Stomach (tissue), 19 donors: ENCODE measurements at places on chromosomes 5 and 9. TPM values are rescaled to one million over a fixed set of nuclear protein-coding genes. Genes with fewer than 3 reads are reported as not detected.

GRCh38 chr5:10329820-10330481 lies 22.2 kb upstream of the CMBL start:
- DNase-seq = peak; percentile 78

Gene DPH7
- 14.3 TPM for total RNA-seq

DNA sequence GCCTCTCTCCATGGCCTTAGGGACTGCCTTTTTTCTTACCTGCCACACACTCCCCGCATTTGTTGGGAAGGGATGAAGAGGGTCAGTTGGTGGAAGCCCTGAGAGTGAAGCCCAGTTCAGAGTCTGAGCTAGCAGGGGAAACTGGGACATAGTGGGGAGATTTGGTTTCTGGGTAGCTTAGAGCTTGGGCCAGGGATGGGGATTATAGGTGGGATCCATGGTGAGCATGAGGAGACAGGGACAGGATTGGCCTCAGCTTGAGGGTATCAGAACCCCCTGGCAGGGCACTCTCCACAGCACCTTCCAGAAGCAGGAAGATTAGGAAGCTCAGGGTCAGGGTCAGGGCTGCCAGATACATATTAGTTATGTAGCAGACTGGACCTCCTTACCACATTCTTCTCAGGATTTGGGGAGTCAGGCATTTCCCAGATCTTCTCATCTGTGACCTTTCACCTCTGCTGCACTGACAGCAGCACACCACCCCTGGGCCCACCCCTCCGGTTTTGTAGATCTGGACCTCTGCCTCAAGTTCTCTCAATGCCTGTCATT lies 17.9 kb downstream of the OR13J1 start:
- no peak for DNase-seq

GRCh38 chr5:112018846-112019245 lies 261.9 kb upstream of the NREP start:
- no peak for DNase-seq

DNA sequence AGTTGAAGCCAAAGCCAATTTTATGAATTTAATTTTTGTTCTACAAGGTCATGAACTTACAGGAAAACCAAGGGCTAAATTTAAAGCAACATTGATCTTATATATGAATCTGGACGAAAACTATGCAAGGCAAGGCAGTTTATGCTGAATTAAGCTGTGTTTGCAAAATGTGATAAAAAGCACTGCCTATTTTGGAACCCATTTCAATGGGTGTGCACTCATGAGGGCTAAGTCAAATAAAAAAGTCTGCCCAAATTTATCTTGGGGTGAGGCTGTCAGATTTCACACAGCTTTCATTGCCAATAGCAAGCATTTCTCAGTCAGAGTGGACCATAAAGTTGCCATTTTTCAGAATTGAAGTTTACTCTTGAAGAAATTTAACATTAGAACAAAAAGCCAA lies 199.9 kb downstream of the LURAP1L start:
- no peak for DNase-seq

- peak; percentile 70 for DNase-seq
Measured at GRCh38 chr9:35732800-35733541, 505 bp downstream of the CREB3 start.

GRCh38 chr9:77440057-77440456 lies 208.1 kb downstream of the GNA14 start:
- DNase-seq = peak; percentile 66

Gene ESM1
- 0.55 TPM for total RNA-seq

DNA sequence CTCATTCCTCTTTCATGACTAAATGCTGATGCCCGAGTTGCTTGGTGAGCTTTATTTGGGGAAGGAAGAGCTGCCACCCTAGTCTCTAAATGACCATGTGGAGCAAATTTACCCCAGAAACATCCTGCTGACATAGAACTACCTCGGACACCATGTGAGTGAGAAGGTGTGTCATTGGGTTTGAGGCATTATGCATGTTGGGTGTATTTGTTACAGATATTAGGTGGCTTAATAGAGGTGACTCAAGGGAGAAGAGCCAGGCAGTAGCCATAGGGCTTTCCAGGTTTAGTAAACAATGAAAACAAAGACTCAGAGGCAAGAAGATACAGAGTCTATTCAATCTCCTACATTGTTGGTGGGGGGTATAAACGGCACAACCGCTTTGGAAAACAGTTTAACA lies 581.5 kb downstream of the CCDC171 start:
- DNase-seq = no peak

- DNase-seq = no peak
Measured at GRCh38 chr9:116617389-116617788, 69.7 kb upstream of the TRIM32 start.

DNA sequence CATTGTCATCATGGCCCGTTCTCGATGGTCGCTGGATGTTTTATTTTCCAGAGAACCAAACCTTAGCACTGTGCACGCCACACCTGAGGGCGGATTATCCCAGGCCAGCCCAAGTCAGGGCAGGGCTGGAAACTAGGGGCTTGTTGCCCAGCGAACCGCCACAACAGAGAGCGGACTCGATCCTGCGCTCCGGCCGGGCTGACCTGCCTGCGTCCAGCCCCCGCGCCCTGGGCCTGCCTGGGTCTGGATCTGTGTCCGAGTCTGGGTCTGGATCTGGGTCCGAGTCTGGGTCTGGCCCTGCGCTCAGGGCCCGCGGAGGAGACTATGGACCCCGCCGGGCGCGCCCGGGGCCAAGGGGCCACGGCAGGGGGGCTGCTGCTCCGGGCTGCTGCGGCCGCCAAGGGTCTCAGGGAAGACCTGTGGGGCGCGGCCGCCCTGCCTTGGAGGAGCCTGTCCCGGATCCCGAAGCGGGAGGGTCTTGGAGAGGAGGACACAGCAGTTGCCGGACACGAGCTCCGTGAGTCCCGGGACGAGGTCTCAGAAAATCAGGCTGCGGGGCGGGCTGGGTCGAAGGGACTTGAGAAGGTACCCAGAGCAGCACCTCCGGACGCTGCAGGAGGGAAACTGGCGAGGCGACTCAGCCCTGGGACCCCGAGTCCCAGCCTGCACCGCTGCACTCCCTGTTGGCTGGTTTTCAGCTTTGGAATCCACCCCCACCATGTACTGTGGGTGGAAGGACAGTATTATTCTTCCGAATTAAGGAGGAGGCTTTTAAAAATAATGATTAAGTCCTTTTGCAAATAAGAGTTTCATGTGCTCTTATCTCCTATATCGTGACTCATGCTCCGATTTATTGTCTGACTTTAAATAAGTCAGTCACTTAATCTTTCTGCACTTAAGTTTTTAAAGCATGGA lies at the start of gene ANKDD1B:
ANKDD1B (plus strand) TSS at position 143 of the 915 bp plus-strand sequence; CDS start at position 325, 182 bp downstream.
- DNase-seq = peak; percentile 76

Gene FAM200C
- 1.2 TPM for total RNA-seq

- no peak for DNase-seq
Measured at GRCh38 chr5:159217236-159217635, 7.9 kb upstream of the RNF145 start.

DNA sequence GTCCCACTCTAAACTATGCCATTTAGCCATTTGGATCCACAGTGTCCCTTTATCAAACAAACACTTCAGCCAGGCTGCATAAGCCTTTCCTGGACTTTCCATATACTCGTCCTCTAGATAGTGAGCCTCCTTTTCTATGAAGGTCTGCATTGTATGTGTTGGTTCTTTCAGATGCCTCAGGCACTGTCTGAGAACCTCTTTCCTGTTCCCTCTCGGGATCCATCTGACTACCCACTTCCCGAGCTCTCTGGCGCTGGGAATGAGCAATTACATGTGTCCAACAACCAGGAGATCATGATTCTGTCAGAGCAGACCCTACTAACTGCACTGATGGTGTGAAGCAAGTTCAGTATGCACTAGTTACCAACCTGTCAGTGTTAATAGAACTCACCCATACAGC lies 14.2 kb downstream of the SMC2 start:
- no peak for DNase-seq

Gene PKD2L2
- total RNA-seq = not detected

Gene ALDH1A1
- total RNA-seq = 135 TPM

Gene FOXD4L5
- not detected for total RNA-seq

GRCh38 chr9:98907055-98907454 lies 36.7 kb upstream of the COL15A1 start:
- no peak for DNase-seq

DNA sequence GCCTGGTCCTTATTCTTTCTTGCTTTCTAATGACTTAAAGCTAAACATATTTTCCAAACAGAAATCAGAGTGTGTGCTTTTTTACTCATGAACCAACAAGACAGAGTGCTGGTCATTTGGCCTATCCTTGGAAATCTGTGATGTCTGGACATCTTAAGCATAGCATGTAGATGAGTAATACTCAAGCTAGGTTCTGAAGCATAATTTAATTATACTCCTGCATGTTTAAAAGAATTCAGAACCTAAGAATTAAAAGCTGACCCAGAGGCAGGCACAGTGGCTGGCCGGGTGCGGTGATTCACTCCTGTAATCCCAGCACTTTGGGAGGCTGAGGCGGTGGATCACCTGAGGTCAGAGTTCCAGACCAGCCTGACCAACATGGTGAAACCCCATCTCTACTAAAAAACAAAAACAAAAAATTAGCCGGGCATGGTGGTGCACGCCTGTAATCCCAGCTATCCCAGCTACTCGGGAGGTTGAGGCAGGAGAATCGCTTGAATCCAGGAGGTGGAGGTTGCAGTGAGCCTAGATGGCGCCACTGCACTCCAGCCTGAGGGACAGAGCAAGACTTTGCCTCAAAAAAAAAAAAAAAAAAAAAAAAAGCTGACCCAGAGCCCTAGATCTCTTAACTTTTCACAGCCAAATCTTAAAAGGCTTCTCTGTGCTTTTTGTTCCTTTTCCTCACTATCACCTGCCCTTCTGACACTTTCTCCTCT lies 16.2 kb upstream of the TJP2 start:
- no peak for DNase-seq

DNA sequence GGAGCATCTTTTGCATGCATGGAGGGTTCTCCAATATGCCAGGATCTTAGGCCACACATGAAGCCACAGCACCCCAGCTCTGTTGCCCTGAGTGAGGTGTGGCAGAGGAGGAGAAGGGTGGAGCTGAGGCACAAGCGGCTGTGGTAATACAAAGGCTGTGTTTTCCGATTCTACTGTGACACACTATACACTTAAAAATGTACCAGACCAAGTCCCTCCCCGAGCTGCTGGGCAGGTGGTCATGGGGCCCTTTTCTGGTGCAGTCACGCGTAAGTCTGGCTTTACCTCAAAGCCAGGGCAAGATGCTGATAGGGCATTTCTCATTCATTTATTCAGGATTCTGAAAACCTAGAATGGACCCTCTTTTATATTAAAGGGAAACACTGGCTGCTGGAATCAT lies 3.7 kb downstream of the ADGRV1 start:
- no peak for DNase-seq

Gene KIF20A
- total RNA-seq = 7.9 TPM

DNA sequence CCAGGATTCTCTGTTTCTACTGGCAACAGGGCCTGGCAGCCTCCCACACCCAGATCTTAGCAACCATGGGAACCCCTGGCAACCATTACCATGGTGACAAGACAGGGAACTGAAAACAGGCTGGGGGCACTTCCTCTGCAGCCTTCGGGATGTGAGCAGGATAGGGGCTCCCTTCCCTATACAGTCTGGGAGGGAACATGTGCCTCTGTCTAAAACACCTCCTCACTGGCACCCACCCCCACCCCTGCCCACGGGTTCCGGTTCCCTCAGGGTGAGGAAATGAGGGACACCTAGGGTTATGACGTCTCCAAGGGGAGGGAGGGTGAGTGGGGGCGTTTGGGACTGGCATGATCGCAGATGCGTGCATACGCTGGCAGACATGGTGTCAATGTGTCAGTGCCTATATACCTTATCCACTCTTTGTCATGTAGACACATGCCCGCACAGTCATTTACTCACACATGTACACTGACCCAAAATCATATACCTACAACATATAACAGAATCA lies 3.0 kb upstream of the DNAJB5 start:
- no peak for DNase-seq

Gene IL13
- total RNA-seq = 0.55 TPM

Gene CYSRT1
- total RNA-seq = 3.6 TPM

Gene INSL6
- total RNA-seq = not detected

DNA sequence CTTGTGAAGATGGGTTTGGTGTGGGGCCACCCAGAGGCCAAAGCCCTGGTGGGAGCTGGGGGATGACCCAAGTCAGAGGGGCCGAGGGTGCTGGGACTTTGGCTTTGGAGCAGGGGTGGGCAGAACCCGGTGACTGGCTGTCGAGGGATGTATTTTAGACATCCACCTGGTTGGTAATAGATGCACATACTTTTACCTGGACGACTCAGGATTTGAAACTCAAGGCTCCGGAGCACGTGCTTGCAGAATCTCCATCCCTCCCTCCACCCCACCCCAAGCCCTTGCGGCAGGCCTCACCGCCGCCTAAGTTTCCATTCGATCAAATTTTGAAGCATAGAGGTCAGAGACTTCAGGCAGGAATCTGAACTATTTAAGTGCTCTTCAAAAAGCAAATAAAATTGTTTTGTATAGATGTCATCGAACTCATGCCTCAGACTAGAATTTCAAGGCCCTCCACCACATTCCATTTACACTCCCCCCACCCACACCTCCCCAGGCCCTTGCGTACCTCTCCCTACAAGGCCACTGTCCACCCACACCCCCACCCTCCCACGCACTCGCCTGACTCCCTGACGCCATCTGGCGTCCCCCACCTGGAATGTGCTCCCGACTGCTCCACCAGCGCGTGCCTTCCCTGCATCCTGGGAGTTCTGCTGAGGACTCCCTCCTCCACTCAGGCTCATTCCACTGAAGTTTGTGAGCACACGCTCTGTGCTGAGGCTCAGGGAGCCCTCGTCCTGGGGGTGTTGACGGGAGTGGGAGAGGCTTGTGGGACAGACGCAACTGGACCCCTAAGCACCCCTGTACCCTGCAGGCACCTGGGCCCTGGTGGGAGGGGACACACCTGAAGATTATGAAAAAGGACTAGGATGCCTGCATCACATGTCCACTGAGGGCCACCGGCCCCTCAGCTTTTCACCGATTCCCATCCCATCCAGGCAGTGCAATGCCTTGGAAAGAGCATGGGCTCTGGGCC lies 56.4 kb upstream of the RPL26L1 start:
- peak; percentile 90 for DNase-seq

Gene IFNA14
- total RNA-seq = not detected

DNA sequence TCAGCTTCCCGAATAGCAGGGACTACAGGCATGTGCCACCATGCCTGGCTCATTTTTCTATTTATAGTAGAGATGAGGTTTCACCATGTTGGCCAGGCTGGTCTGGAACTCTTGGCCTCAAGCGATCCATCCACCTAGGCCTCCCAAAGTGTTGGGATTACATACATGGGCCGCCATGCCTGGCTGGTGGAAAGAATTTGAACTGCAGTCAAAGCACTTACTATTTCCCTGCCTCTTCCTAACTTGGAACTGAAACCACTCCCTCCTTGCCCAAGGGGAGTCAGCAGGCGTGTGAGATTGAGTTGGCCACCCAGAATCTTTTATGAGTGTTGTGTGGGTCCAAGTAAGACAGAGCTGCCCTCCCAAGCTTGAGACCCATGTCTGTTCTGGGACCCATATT lies 86.1 kb upstream of the PTPN3 start:
- DNase-seq = no peak

- no peak for DNase-seq
Measured at GRCh38 chr9:73009649-73010288, 56.9 kb upstream of the ALDH1A1 start.

Gene CAVIN4
- not detected for total RNA-seq

Gene KIAA0825
- 0.29 TPM for total RNA-seq

Gene TLE1
- 60.2 TPM for total RNA-seq

- DNase-seq = no peak
Measured at GRCh38 chr9:98262056-98262455, 6.6 kb upstream of the TBC1D2 start.

- no peak for DNase-seq
Measured at GRCh38 chr9:122015170-122015821, 77.8 kb downstream of the TTLL11 start.
